ENCODE measurements at places on chromosomes 2 and 18. TPM values are rescaled to one million over a fixed set of nuclear protein-coding genes. Genes with fewer than 3 reads are reported as not detected.

DNA sequence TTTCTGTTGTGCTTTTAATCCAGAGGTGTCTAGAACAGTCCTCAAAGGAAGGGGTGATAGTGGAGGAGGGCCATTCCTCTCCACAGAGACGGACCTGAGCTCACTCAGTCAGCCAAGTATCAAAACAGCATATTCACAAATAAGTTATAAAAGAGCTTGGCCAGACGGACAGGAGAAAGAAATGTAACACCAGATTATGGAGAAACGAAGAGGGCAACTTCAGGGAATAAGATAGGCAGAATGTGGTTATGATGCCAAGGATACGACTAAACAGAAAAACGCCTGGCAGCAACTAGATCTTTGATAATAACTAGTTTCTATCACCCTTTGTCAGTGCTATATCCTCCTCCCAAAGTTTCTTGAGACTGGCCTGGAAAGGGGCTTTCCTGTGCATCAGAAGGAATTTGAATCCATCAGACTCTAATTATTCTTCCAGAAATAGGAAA is 42.5 kb downstream of the MAP4K3 start:
- H3K4me3 ChIP-seq: no peak overlapping the region
- no peaks in the 10 kb centered on the region for H3K27me3 ChIP-seq
- no peaks in the 10 kb centered on the region for H3K36me3 ChIP-seq
- DNase-seq: no peak
- H3K4me1 ChIP-seq: no peaks in the 10 kb centered on the region

DNA sequence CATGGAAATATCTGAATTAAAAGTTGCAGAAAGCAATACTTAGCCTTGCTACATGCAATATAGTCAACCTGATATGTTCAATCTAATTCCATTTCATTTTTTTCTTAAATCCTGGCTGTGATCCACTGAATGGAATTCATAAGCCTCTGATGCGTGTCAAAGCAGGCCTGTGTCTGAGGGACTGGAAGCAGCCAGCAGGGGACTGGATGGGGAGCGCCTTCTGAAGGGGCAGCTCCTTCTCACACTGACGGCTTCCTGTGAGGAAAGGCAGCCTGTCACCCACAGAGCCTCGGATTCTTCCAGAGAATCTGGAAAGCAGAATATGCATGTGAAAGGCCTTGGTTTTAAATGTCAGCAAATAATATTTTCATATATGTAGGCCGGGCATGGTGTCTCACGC is 73.5 kb downstream of the KCNF1 start:
- H3K4me1 ChIP-seq: no peaks in the 10 kb centered on the region
- no peak overlapping the region for H3K4me3 ChIP-seq
- H3K27me3 ChIP-seq: no peaks in the 10 kb centered on the region
- H3K27ac ChIP-seq: no peak overlapping the region

DNA sequence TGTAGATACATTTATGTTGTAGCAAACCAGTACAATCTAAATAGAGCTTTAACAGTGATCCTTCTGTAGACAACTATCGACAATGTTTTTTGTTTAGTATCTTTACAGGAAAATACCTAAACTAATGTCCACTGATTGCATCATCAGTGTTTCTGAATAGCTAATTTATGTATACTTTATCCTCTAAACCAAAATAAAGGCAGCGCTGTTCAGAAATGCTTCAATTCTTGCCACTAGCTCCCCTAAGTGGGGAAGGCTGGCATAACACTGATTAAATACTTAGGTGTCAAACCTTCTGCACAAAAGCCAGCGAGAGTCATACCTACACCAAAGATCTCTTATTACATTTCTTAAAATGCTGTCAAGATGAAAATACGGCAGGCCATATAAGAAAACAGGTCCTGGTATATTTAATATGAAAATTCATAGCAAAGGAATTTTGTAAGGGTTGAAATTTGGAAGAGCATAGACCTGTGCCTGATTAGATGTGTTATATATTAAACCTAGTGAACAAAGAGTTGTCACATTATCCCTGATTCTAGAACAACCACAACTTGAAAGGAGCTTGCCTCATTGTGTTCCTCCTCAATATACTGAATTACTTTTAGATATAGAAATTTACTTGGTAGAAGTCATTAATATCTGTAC is 1693.4 kb upstream of the SLC39A10 start:
- DNase-seq: no peak
- no peaks in the 10 kb centered on the region for H3K27me3 ChIP-seq
- no peak overlapping the region for H3K27ac ChIP-seq
- H3K4me1 ChIP-seq: no peaks in the 10 kb centered on the region
- no peak overlapping the region for H3K4me3 ChIP-seq
- no peaks in the 10 kb centered on the region for H3K36me3 ChIP-seq

DNA sequence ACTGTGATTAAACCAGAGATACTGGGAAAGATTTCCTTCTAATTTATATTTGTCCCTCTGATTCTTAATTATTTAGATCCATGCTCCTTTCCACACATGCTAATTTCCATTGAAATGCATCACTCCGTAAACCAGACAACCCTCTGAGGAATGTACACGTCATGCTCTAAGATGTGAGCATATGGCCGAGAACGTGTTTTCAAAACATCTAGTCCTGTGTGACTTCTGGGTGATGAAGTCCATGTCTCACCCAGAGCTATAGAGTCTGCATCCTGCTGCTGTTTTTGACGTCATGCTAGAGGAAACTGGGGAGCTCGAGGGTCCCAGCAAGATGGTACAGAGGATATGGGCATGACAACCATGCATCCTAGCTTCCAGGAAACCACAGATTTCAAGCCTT is 53.6 kb downstream of the CAPN13 start:
- H3K27me3 ChIP-seq: no peaks in the 10 kb centered on the region
- no peak overlapping the region for H3K27ac ChIP-seq
- no peak for DNase-seq

- H3K4me1 ChIP-seq: no peaks in the 10 kb centered on the region
- no peaks in the 10 kb centered on the region for H3K36me3 ChIP-seq
- DNase-seq: no peak
- no peak overlapping the region for H3K4me3 ChIP-seq
Observed at GRCh38 chr2:37713258-37713700, 41.8 kb upstream of the CDC42EP3 start.

DNA sequence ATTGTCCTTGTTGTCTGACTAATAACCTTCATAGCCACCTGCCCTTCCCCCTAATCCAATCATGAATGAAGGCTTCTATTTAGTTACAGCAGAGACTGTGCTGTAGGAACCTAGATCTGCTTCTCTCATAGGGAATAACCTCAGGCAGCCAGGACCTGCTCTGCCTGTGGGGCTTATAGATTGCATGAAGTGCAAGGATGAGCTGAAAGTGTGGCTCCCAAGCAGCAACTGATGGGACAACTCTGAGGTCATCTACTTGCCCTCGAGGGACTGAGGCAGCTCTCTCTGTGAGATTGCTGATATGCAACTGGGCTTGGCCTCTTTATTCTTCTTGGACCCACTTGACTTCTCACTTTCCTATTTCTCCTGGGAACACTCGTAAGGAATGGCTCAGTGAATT is 23.8 kb upstream of the SLC38A11 start:
- no peaks in the 10 kb centered on the region for H3K27me3 ChIP-seq
- no peaks in the 10 kb centered on the region for H3K36me3 ChIP-seq
- H3K4me3 ChIP-seq: no peak overlapping the region
- H3K27ac ChIP-seq: no peak overlapping the region

The MLPH gene
- total RNA-seq: 3.4 TPM

GRCh38 chr2:98426771-98427170 is 17.9 kb upstream of the INPP4A start:
- no peak overlapping the region for H3K27ac ChIP-seq
- no peaks in the 10 kb centered on the region for H3K27me3 ChIP-seq
- H3K4me3 ChIP-seq: no peak overlapping the region
- no peaks in the 10 kb centered on the region for H3K36me3 ChIP-seq

DNA sequence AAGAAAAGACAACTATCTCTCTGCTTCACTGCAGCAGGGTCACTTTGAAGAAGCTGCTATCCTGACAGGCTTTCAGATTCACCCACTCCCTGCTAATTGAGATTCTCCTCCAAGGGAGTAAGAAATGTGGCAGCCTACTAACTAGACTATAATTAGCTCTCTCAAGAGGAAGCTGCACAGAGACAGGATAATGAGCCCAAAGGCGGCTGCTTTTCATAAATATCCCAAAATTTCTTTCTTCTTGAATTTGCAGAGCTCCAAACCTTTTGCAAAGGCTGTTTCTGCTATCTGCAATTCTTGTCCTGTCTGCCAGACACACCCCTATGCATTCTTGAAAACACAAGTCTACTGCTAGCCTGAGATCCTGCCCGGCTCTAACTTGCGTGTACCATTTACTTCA is 54.0 kb upstream of the RNU4ATAC start:
- H3K27me3 ChIP-seq: no peaks in the 10 kb centered on the region
- no peaks in the 10 kb centered on the region for H3K36me3 ChIP-seq
- no peak overlapping the region for H3K4me3 ChIP-seq
- peaks cover 6% of the 10 kb centered on the region for H3K4me1 ChIP-seq

DNA sequence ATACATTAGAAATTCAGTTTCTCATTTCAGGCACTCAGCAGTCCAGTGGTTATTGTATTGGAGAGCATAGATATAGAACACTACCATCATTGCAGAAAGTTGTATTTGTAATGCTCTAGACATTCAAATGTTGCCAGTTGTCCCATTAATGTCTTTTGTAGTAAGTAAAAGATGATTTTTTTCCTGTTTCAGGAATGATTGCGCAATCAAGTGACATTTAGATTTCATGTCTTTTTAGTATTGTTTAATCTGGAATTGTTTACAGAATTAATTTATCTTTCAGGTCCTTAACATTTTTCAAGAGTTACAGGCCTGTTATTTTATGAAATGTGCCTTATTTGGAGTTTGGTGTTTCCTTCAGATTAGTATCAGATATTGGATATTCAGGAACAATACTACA is 134.7 kb downstream of the MSTN start:
- no peaks in the 10 kb centered on the region for H3K36me3 ChIP-seq
- H3K4me3 ChIP-seq: no peak overlapping the region

DNA sequence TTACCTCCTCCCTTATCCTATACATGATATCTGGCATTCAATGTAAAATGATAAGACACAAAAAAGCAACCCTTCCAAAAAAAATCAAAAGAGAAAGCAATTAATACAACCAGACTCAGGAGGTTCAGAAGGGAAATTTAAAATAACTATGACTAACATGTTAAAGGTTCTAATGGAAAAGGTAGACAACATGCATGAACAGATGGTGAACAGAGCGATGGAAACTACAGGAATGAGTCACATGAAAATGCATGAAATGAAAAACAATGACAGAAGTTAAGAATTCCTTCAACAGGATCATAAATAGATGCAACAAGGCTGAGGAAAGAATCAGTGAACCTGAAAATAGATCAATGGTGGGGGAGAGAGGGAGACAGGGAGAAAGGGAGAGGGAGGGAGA is 26.1 kb upstream of the ERCC3 start:
- no peak for DNase-seq
- H3K4me1 ChIP-seq: no peaks in the 10 kb centered on the region
- H3K27ac ChIP-seq: no peak overlapping the region

- H3K4me3 ChIP-seq: no peak overlapping the region
- no peaks in the 10 kb centered on the region for H3K27me3 ChIP-seq
- H3K4me1 ChIP-seq: no peaks in the 10 kb centered on the region
- H3K27ac ChIP-seq: no peak overlapping the region
- H3K36me3 ChIP-seq: no peaks in the 10 kb centered on the region
Observed at GRCh38 chr2:126368758-126369157, 287.2 kb upstream of the GYPC start.

GRCh38 chr2:162963156-162963555 is 124.6 kb upstream of the KCNH7 start:
- no peak overlapping the region for H3K4me3 ChIP-seq
- H3K36me3 ChIP-seq: no peaks in the 10 kb centered on the region
- H3K27me3 ChIP-seq: no peaks in the 10 kb centered on the region
- no peak for DNase-seq
- H3K4me1 ChIP-seq: no peaks in the 10 kb centered on the region

GRCh38 chr18:22164337-22165048 is 4.9 kb upstream of the GATA6 start:
- H3K27ac ChIP-seq: peak overlapping the region; percentile 71
- no peak for DNase-seq
- H3K4me3 ChIP-seq: peak overlapping the region; percentile 60
- no peaks in the 10 kb centered on the region for H3K36me3 ChIP-seq
- H3K27me3 ChIP-seq: no peaks in the 10 kb centered on the region
- no peaks in the 10 kb centered on the region for H3K4me1 ChIP-seq

GRCh38 chr2:187377340-187377739 is 70.7 kb downstream of the CALCRL start:
- H3K27ac ChIP-seq: no peak overlapping the region
- no peak for DNase-seq
- H3K4me3 ChIP-seq: no peak overlapping the region
- H3K27me3 ChIP-seq: no peaks in the 10 kb centered on the region

The SERPINB13 gene
- not detected for total RNA-seq

DNA sequence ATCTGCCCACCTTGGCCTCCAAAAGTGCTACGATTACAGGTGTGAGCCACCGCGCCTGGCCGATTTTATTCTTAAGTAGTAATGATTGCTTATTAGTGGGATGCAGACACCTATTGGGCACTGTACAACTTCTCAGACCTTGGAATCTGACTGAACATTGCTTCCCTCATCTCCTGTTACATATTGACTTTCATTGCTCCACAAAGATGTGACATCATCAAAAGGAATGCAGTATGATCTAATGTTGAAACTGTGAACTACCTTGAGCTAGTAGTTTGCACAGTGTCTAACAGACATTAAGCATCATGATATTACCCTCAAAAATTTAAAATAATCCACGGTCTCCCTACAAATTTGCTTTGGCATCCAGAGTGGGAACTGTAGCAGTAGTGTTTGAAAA is 109.8 kb upstream of the SIX2 start:
- no peaks in the 10 kb centered on the region for H3K27me3 ChIP-seq
- H3K4me3 ChIP-seq: no peak overlapping the region
- DNase-seq: no peak
- no peaks in the 10 kb centered on the region for H3K4me1 ChIP-seq
- no peak overlapping the region for H3K27ac ChIP-seq
- no peaks in the 10 kb centered on the region for H3K36me3 ChIP-seq

DNA sequence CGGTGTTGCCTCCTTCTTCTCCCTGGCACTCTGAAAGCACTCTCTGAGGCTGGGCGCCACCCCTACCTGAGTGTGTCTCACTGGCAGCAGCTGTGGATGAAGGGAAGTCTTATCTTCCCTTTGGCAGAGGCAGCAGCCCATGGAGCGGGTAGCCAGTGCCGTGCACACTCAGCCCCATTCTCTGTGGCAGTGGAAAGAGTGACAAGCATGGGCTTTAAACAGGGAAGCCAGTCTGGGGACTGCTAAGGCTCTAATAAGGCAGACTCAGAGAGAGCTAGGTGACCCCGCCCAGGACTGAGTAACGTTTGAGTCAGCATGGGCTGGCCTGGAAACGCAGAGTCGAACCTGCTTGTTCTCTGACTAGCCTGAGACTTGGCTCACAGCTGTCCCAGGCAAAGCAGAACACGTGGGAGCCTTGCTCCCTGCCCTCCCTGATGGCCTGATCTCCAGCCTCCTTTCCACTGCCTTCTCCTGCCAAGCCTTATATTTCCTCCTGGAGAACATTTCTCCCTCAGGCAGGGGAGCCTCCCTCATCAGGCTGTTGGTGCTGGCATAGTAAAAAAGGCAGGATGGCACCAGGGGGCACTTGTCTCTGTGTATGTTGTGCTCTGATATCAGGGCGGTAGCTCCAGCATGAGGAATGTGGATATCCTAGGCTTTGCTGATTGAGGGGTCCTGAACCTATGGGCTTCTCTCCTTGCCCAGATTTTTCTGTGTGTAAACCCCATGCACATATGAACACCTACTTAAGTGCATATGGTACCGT is 93.9 kb upstream of the LGALSL start:
- H3K27me3 ChIP-seq: no peaks in the 10 kb centered on the region
- peak; percentile 93 for DNase-seq
- H3K36me3 ChIP-seq: no peaks in the 10 kb centered on the region
- H3K27ac ChIP-seq: peak overlapping the region; percentile 16
- no peak overlapping the region for H3K4me3 ChIP-seq

Data from aorta (tissue), 5 donors.